Stimulated activated CD8-positive, alpha-beta memory T cell treated with anti-CD3 and anti-CD28 coated beads, Interleukin-7, amount 100 ng/mL, for 1 hour (primary cell): ENCODE measurements at places on chromosomes 16 and 17.

GRCh38 chr17:2749058-2749783 lies at the start of gene CCDC92B:
TSS of gene CCDC92B (minus strand) at chr17:2749652. CDS start at chr17:2735145, 14,507 bp downstream.
- no peak for DNase-seq

DNA sequence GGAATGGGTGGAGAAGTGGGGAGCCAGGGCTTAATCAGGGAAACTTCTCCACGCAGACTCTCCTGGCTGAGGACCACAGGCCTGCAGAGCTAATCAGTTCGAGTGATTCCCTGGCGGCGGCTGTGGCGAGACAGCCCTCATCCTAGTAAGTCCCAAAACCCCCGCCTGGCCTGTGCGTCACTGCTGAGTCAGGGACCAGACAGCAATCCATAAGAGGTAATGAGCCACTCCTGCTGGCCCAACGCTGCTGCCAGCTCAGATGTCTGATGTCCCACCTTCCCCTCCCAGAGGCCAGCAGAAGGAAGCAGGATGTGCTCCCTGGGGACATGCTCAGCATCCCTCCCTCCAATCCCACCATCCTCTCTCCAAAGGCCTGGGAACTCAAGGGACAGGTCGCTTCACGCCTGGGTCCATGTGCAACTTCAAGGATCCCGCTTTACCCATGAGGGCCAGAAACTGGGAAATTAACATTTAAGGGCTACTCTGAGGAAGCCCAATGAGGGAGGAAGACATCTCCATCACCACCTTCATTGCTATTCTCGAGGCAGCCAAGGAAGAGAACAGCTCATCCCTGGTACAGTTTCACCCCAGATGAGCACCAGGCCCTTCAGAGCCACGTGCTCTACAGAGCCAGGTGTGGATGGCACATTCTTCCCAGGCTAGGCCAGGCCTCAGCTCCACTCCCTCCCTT lies 7.9 kb downstream of the ACLY start:
- DNase-seq: no peak

GRCh38 chr16:2482249-2482648 lies 7.3 kb downstream of the TBC1D24 start:
- no peak for DNase-seq

DNA sequence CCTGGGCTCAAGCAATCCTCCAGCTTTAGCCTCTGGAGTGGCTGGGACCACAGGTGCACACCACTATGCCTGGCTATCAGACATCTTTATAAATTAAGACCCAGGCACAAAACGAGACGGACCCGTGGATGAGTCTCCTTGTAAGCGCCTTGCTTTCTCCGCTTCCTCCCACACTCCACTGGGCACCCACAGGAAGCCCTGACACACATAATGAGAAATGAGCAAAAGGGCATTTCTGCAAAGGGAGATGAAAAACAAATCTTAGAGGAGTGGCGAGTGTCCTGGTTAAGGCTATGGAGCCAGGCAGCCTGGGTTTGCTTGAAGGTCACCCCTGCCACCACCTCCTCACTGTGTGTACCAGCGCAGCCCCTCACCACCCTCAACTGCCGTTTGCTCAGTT lies 56.3 kb downstream of the XYLT1 start:
- DNase-seq: no peak

GRCh38 chr17:34620458-34620857 lies 41.1 kb downstream of the TMEM132E start:
- DNase-seq: no peak

DNA sequence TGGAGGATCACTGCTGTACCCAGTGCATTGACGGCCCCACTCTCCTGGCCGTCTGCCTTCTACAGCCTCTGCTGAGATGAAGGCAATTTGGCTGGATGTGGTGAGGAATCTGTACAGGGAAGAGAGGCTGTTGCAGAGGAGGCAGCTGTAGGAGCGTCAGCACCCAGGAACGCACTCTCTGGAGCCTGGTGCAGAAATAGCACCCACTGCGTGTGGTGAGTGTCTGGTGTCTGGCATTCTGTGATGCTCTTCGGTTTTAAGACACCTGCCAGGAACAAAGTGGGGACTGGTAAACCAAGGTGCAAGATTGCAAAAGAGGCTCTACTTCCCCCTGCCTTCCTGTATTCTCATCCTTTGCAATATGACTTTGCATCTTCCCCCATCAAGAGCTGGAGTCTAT lies 187.5 kb upstream of the SDK2 start:
- DNase-seq: no peak

- DNase-seq: no peak
Measured at GRCh38 chr17:61232871-61233270, 166.8 kb upstream of the TBX2 start.

GRCh38 chr16:50534091-50534490 lies 14.1 kb upstream of the NKD1 start:
- DNase-seq: no peak

- DNase-seq: no peak
Measured at GRCh38 chr16:29877266-29877961, 14.4 kb upstream of the CDIPT start.

DNA sequence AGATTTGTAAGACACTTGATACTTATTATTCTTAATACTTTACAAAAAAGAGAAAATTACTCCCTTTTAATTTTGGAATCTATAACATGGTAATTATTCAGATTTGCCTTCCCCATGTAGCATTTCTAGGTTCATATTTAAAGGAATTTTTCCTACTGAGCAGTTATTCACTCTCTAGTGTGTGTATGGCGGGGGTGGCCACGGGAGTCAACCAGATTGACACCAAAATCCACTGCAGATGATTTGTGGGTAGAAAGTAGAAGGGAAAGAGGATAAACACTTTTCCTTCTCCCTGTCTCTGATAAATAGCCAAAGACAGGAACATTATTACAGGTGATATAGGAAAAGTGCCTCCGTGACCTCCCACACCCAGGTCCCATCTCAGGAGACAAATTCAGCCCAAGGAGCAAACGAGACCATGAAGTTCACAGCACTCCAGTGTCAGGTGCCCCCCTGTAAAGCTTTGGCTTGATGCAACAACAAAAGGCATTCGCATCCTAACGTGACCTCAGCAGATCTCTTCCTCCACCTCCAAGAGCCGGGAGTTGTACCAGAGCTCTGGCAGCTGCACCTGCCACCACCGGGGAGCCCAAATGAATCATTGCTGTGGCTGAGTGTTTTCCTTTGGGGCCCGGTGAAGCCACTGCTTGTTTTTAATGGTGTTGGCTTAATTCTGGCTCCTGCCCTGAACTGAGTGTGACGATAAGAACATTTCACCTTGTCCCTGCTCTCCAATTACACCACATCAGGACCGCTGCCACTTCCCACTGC lies 92.7 kb upstream of the NOL11 start:
- no peak for DNase-seq

- no peak for DNase-seq
Measured at GRCh38 chr16:477301-478157, 50.0 kb upstream of the CAPN15 start.

GRCh38 chr16:81544700-81545271 lies 100.2 kb downstream of the CMIP start:
- DNase-seq: no peak

DNA sequence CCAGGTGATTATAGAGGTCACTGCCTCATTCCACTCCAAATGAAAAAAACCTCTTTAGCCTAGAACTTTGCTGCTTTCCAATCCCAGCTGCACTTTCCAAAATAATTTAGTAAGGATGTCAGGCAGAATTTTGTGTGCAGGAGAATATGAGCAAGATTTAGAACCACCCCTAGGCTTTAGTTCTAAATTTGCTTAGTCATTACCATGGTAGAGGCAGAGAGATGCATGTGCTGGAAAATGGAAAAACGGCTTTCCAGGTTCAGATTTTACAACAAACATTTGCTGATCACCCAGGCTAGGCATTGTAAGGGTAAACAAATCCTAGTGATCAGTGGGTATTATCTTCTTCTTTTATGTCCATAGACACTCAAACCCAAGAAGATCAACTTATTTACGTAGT lies 6.3 kb downstream of the KRT26 start:
- DNase-seq: no peak

GRCh38 chr17:74770498-74771318 lies 5.4 kb downstream of the NAT9 start:
- no peak for DNase-seq

DNA sequence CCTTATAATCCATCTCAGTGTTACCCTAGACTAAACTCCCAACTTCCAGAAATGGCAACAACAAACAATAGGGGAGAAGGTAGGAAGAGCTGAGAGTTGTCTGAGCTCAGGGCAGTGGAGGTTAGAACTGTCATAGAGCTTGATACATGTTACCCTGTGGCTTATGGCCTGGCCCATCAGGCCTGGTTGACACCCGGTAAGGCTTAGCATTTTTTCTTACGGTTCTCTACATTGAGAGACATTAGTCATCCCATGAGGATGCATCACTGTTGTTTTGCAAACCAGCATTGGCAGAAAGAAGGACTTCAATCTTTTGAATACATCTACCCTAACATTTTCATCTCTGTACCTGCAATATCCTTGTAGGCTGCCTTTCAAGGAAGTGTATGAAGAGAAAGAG lies 226.6 kb downstream of the PHKB start:
- DNase-seq: no peak
